ENCODE measurements at places on chromosomes 2 and 18.

- no peak for DNase-seq
These were observed 67.0 kb downstream of the TSHZ1 start for GRCh38 chr18:75277610-75277928.

- no peak for DNase-seq
These were observed 82.2 kb upstream of the SETBP1 start for GRCh38 chr18:44598514-44598913.

- DNase-seq, result peak; percentile 26
These were observed 108.5 kb downstream of the PLB1 start for GRCh38 chr2:28604284-28604843.

GRCh38 chr2:66789741-66790140, 354.8 kb downstream of the MEIS1 start:
- no peak for DNase-seq

DNA sequence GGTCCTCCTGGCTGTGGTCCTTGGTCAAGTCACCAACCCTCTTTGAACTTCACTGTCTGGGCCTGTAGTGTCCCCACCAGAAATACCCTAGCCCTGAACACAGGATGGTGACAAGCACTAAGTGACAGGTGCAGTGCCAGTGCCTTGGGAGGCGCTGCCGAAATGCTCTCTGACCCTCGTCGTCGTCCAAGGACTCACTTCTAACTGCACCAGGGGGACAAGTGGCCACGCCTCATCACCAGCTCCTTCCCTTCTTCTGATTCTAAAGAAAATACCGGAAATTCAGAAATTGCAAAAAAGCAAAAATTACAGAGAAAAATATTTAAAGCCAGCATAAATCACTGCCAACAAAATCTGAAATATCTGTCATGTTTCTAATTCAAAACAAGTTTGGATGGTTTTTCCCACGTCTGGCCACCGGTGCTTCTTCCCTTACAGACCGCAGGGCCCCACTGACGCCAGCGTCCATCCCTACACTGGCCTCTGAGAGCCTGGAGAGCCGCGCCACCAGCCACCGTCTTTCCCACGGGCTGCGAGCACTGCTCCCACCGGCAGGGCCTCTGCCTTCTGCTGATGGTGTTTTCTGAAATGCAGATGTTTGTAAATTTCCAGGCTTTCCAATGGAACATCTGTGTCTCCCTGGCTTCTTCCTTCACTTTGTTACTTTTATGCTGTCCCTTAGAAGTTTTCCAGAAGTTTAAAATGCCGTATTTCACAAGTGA, 37.4 kb upstream of the GPC1 start:
- no peak for DNase-seq

DNA sequence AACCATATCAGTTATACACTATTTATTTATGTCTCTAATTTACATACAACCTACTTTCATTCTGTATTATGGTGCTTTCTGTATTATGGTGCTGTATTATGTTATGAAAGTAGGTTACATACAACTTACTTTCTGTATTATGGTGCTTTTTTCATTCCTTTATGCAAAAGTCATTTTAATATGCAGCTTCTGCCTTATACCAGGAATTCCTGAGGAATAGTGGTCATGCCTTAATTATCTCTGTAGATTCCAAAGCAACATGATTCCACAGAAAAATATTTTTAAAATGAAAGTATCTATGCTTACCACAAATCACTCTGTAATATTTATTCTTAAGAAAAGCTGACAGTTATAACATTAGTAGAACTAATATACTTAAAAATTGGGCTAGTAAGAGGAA, 922.0 kb upstream of the NRXN1 start:
- no peak for DNase-seq

DNA sequence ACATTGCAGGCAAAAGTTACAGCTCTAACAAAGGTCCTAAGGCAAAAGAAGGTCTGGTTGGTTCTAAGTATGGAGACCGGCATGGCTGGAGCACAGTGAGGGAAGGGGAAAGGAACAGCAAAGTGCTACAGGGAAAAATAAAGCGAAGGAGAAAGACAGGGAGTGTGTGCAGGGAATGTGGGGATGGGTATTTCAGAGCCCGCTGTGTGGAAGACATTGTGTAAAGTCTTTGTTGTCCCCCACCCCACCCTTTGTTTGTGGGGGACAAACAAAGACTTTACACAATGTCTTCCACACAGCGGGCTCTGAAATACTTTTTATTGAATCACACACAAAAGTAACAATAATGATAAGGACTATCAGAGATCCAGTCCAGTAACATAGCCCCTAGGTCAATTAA, 28.9 kb upstream of the C2orf15 start:
- DNase-seq, result no peak

GRCh38 chr2:240881913-240882312, 13.3 kb downstream of the AGXT start:
- DNase-seq, result no peak

- DNase-seq, result peak; percentile 35
These were observed 141.7 kb upstream of the ACVR2A start for GRCh38 chr2:147703171-147703570.

- no peak for DNase-seq
These were observed 112.0 kb downstream of the ACTR3 start for GRCh38 chr2:114001937-114002336.

GRCh38 chr2:65500310-65501040, 68.1 kb upstream of the SPRED2 start:
- no peak for DNase-seq

- DNase-seq, result no peak
These were observed 261.8 kb downstream of the SPAG16 start for GRCh38 chr2:213545964-213546475.

DNA sequence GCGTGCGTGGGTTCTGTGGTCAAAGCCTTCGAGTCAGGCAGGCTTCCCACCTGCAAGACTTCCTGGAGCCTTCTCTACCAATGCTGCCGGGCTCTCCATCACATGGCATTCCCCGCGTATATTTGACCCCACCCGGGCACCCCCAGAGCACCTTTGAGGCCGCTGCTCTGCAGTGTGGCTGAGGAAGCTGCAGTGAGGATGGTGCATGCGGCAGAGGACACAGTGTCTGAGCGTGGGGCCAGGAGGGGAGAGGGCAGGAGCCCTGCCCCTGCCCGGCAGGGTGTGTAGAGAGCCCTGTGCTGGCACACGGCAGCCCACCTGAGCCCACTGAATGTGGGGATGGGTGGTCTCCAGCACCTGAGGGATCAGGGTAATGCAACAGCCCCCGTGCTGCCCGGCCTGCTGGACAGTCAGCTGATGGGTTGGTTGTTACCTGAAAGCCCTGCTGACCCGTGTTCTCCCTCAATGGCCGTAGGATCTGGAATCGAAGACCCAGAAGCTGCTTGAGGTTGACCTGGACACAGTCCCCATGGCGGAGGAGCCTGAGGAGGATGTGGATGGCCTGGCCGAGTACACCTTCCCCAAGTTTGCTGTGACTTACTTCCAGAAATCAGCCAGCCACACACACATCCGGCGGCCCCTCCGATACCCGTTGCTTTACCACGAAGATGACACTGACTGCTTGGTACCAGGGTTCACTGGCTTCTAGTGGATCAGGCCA, 36.8 kb upstream of the GPR17 start:
- DNase-seq, result no peak

DNA sequence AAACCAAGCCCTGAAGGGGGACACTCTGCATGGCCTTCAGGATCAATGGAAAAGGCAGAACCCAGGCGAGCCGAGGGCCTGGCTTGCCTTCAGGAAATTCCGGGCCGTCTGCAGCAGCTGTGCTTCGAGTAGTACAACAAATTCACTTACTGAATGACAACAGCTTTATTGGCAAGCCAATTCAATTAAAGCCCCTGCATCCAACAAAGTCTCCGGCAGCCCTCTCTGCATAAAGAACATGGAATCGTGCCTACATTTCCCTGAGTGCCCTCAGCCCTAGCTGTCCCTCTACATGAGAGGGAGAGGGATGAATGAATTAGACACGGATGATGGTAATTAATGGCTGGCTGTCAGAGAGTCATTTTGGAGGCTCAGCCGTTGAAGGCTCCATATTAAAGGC, 189.0 kb downstream of the BCL11A start:
- DNase-seq, result no peak

DNA sequence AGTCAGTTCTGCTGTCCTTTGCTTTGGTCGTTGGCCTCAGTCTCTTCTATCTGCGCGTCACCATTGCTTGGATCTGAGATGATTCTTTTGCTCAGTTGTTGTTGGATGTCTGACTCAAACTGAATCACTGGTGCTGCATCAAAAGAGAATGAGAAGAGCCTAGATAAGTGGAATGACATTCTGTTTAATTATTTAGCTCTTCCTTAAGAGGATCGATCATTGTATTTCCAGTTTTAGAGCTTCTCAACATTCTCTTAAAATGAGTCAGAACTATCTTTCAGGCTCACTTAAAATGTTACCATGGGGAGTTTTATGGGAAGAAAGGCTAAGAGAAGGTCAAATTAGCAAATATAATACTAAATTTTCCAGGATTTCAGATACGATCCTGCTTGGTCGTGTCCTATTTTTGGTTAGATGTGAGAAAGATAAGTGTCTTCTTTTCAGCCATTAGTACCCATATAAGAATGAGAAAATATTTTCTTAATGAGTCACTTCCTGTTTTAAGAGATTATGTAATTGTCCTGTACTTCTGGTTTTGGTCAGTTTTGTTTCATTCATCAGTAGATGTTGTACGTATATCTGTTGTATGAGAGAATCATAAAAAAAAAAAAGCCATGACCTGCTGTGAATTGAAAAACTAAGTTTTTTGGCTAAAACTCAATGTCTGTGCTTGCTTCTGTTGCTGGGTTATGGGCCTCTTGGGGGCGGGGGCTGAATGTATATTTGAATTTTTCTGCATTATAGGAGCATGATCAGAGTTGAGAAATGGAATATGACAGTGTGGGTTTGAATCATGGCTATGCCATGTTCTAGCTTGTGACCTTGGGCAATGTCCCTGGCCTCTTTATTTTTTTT, 31.6 kb upstream of the CASP10 start:
- peak; percentile 52 for DNase-seq

- no peak for DNase-seq
These were observed 1.8 kb upstream of the CDH2 start for GRCh38 chr18:28178720-28179119.

GRCh38 chr2:107806901-107807300, 19.8 kb upstream of the RGPD4 start:
- no peak for DNase-seq

DNA sequence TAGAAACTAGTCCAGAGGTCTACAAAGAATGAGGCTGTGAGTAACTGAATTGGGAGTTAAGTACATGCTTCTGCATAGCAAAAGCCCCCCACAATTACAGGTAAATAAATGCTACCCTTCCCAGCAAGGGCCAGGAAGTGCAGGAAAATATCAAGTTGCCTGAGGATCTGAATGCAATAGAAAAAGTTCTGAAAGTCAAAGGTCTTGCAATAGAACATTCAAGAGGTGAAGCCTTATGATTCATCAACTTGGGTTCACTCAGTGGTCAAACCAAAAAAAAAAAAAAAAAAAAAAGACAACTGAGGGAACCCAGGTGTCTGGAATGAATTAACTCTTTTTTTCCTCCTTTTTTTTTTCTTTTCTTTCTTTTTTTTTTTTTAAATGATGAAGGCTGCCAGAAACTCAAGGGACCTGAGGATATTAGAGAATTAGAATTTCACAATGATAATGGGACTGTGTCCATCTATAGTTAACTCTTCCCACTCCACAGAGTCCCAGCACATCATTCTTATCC, 42.9 kb upstream of the RFX8 start:
- DNase-seq, result no peak

- DNase-seq, result no peak
These were observed 655.3 kb upstream of the FAM98A start for GRCh38 chr2:34254272-34254878.

DNA sequence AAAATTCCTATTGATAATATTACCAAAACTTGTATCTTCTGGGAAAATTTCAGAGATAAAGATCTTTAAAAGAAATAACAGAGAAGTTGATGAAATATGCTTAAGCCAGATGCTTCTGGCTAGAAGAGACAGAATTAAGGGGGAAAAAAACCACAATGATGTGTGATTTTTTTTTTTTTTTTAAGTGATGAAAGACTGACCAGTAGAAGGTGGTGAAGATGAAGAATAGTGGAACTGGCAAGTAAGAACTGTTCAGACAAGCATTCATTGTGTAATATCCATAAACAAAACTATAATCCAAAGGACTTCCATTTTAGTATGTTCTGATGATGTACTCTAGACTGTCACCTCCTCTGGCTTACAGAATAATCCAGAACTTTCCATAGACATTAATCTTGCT, 89.8 kb downstream of the INO80D start:
- no peak for DNase-seq

DNA sequence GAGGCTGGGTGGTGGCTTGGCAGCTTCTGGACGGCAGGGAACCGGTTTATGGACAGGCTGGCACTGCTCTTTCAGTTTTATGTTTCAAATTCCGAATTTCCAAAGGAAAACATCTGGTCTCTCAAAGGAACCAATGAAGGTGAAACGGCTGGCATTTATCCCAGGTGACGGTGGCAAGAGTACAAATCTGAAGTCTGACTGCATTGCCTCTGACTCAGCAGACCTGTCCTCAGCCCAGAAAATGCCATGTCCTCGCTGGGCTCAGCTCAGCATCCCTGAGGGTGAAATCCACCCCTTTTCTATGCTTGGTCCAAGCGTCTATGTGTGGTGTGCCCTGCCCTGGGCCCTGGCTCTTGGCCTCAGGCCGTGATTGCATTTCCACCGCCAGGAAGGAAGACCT, 38.1 kb downstream of the NAPG start:
- DNase-seq, result no peak

DNA sequence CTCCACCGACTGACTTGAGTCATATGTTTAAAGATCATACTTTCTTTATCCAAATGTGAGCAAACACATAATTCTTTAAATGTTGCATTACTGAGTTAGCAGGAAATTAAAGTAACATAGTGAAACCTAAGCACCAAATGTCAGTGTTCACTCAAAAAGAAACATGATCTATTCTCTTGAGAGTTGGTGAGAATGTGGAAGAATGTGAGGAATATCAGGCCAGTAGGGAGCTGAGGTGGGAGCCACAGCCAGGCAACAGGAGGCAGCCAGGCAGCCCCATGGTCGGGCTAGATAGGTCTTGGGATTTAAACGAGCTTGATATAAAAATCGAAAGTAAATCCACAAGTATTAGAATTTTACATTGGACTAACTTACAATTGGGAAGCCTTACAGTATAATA, 198.1 kb upstream of the SH3BP4 start:
- DNase-seq, result no peak

DNA sequence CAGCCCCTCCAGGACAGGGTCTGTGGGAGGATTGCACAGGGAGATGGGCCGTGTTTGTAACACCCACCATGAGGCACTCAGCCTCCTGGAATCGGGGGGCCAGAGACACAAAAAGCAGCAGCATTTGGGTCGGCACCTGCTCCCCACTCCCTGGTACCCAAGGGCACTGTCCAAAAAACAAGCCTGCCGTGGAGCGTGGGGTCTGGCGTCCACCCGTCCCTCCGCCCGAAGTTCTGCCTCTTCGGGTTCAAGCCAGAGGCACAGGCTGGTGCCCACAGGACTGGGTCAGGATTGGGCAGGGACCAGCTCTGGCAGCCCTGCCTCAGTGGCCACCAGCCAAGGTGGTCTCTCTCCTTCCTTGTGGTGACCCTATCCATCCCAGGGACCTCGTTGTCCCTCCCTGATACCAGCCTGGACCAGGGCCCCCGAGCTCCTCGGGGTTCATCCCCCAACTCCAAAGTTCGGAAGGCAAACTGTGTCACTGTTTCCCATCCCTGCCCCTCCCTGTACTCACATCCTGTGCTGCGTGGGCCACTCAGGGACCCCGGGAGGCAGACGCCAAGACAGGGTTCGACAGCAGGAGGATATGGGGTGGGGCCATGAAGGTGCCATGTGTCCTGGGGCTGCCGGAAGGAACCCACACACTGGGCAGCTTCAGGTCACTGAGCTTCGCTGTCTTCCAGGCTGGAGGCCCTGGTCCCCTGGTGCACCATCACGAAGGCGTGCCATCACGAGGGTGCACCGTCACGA, 126.0 kb upstream of the HDAC4 start:
- no peak for DNase-seq

Measured in trophoblast cell (in vitro differentiated cells and primary cell).